ENCODE measurements at places on chromosomes 12 and 14.

- DNase-seq, result no peak
These were observed 82.9 kb downstream of the CHGA start for GRCh38 chr14:93005838-93006237.

GRCh38 chr14:92718664-92719063 is 29.8 kb downstream of the LGMN start:
- DNase-seq, result no peak

GRCh38 chr12:76643438-76643837 is 83.9 kb upstream of the OSBPL8 start:
- no peak for DNase-seq

- no peak for DNase-seq
These were observed 41.1 kb downstream of the TTLL5 start for GRCh38 chr14:75702122-75702521.

- no peak for DNase-seq
These were observed 180.3 kb downstream of the ADGRD1 start for GRCh38 chr12:131133994-131134393.

DNA sequence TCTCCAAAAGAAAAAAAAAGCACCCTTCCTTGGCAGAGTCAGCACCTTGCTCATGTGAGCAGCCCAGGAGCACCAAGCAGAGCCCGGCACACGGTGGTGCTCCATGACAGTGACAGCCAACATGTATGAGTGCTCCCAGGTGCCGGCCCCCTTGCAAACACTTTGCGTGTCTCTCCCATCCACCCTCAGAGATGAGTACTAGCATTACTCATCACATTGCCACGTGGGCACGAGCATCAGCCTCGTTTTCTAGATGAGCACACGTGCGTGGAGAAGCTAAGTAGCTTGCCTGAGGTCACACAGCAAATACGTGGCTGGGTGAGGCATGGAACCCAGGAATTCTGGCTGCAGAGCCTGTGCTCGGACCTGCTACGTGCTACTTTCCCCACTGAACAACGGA is 177.9 kb upstream of the PRMT8 start:
- DNase-seq, result no peak

- DNase-seq, result no peak
These were observed 14.8 kb downstream of the MMP14 start for GRCh38 chr14:22850944-22851764.

GRCh38 chr14:28953973-28954372 is 187.4 kb downstream of the FOXG1 start:
- no peak for DNase-seq

- no peak for DNase-seq
These were observed 37.8 kb downstream of the ANAPC7 start for GRCh38 chr12:110365489-110366320.

- no peak for DNase-seq
These were observed 225.4 kb downstream of the PTPRO start for GRCh38 chr12:15547691-15548090.

GRCh38 chr12:42886160-42886559 is 296.6 kb upstream of the PRICKLE1 start:
- no peak for DNase-seq

DNA sequence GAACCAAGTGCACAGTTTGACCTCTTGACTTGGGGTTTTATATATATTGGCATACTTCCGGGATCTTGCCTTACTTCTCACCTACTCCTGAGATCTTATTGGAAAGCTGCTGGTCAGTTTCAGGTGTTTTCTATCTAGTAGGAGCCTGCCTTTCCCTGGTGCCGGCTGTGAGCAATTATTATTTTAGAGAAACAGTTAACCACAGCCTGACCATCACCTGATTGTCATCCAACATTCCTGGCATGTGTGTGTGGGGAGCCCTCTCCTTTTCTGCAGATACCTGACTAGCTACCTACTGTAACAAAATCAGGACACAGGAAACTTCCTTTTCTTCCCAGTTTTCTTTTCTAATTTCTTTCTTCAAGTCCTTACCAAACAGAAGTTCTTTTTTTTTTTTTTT is 220.4 kb downstream of the ATP23 start:
- DNase-seq, result no peak

- no peak for DNase-seq
These were observed 73.9 kb downstream of the NEDD1 start for GRCh38 chr12:96980991-96981414.

- DNase-seq, result no peak
These were observed 62.6 kb downstream of the LGMN start for GRCh38 chr14:92685784-92686355.

- DNase-seq, result no peak
These were observed 26.3 kb downstream of the ITGA7 start for GRCh38 chr12:55681142-55682077.

DNA sequence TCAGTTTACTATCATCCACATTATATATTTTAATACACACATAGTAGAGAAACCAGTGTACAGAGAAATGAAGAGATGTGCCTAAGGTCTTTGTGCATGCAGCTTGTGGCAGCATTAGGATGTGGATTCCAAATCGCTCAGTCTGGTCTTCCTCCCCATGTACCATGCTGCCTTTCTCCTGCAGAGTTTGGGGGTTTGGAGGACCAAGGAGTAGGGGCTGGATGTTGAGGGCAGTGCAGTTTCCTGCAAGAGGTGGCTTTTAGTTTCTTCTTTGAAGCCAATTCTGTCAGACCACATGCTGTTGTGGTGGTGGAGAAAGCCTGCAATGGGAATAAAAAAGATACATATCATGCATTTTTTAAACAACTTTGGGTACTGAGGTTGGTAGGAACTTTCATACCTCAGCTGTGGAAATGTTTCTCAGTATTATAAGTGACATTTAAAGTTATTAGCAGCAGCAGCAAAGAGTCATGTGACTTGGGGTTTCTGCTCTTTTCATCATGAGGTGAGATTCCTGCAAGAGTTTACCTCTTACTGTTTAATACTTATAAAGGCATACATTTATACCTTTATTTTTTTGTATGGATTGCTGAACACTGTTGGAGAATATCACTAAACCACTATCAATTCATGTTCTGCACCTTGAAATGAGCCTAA is 34.4 kb downstream of the TESPA1 start:
- DNase-seq, result no peak

DNA sequence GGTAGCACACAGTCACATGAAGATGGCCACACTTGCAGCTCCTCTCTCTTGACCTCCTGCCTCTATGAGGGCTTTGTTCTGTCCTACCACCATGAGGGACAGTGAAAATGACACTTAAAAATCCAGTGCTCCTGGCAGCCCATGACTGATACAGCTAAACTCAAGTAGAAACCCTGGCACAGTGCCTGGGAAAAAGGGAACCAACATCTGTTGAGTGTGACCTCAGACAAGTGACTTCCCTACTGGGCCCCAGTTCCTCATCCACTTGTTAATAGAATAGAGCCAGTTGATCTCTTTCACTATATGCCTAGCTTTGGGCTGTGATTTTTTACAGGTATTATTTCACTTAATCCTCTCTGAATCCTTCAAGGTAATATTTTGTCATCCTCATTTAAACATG is 4.8 kb downstream of the GUCY2C start:
- no peak for DNase-seq

DNA sequence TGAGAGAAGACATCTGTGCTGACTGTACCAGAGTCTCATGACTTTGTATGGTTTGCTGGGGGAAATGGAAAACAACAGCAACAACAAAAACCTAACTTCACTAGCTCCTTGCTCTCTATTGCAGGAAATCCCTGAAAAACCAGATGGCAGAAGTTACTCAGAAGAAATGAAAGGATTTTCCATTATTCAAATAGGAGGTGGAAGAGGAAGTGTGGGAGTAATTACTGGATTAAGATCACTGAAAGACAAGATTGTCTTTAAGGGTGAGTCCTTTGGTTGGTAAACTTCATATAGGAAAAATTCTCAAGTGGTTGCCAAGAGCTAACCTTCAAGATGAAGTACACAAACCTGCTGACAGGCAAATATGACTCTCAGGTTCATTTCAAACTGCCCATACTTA is 391.9 kb upstream of the ATP2B1 start:
- DNase-seq, result no peak

DNA sequence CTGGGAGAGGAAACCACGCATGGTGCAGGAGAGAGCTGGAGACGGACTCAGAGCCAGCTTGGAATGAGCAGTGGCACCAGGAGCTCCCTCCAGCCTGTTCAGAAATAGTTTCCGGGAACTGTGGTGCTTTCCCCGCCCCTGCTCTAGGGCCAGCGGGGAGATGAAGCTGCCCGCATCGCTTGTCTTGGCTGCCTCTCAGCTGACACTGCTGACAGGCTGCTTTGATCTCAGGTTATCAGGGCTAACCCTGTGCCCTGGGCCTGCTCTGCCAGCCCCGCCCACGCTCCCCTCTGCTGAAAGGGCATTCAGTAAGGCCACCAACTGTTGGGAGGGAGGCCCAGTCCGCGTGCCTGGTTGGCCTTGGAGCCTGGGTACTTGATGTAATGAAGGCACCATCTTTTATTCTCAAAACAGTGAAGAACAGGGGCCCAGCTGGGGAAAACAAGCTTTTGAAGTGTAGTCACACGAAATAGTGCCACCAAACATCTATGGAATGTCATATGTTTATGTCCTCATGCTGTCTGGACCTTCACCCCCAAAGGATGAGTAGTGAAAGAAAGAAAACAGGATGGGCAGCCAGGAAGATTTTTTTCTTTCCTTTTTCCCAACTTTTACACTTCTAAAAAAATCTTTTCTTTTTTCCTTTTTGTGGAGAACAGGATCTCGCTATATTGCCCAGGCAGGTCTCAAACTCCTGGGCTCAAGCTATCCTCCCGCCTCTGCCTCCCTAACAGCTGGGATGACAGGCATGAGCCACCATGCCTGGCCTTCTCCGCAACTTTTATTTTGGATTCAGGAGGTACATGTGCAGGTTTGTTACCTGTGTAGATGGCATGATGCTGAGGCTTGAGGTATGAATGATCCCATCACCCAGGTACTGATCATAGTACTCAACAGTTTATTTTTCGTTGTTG is 115.9 kb upstream of the TBX3 start:
- DNase-seq, result no peak

- DNase-seq, result no peak
These were observed 36.0 kb downstream of the BTG1 start for GRCh38 chr12:92109613-92110012.

GRCh38 chr12:30582943-30583342 is 112.7 kb downstream of the IPO8 start:
- DNase-seq, result no peak

- peak; percentile 32 for DNase-seq
These were observed 5.8 kb upstream of the SLC48A1 start for GRCh38 chr12:47767216-47767724.

DNA sequence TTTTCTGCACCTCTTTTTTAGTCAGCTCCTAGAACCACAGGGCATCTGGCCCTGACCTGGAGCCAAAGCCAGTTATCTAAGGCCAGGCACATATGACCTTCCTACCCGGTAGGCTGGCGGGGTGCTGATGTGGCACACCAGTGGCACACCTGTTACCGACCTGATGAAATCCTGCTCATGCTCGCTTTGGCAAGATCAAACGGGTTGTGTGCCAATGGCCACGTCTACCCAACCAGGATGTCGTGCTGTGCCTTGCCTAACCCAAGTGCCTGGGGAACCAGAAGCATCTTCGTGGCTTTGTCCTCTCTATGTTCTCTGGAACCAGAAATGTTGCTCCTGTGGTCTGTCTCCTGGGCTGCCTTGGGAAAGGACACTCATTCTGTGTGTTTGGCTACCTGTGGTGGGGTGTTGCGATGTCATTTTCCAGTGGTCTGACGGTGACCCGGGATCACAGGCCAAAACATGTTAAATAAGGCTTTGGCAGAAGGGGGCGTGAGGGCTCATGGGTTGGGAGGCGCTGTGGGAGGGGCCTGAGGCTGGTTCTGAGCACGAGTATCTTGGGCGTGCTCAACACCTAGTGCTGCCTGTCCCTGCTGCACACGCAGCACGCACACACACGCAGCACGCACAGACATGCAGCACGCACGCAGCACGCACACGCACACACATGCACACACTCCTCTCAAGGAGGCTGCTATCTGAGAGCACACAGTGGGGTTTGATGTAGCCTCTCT is 27.9 kb downstream of the CCNK start:
- no peak for DNase-seq

DNA sequence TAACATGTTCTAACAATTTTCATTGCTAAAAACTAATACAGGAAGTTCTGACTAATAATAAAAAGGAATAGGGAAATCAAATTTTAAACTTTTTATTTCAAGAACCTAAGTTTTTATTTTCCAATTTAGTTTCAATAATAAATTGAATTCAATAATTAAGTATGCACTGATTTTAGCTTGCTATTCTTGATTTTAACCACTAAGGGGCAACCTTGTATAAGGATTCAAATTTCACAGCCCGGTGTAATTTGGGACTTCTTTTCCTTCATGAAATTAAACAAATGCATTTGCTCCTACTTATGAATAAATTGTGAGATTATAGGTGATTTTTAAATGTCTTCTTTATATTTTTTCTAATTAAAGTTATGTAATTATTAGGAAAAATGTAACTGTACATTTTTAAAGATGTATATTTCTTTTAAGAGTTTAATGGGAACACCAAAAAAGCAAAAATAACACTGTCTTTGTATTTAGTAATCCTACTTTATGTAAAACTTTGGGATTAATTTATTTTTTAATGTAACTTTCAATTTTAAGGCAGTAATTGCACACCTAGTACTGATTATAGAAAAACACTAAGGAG is 241.4 kb upstream of the PDZRN4 start:
- DNase-seq, result no peak

Measured in activated CD4-positive, CD25-positive, alpha-beta regulatory T cell treated with anti-CD3 and anti-CD28 coated beads, Interleukin-2, amount 50 U/mL, for 16 hours (primary cell).